ENCODE measurements at places on chromosomes 11 and 22.

- peak; percentile 45 for DNase-seq
These were observed 7.5 kb downstream of the BCL9L start for GRCh38 chr11:118918128-118918685.

GRCh38 chr11:15969701-15970329, 386.5 kb downstream of the SOX6 start:
- DNase-seq: peak; percentile 53

GRCh38 chr11:76436020-76436419, 8.8 kb upstream of the EMSY start:
- DNase-seq: no peak

DNA sequence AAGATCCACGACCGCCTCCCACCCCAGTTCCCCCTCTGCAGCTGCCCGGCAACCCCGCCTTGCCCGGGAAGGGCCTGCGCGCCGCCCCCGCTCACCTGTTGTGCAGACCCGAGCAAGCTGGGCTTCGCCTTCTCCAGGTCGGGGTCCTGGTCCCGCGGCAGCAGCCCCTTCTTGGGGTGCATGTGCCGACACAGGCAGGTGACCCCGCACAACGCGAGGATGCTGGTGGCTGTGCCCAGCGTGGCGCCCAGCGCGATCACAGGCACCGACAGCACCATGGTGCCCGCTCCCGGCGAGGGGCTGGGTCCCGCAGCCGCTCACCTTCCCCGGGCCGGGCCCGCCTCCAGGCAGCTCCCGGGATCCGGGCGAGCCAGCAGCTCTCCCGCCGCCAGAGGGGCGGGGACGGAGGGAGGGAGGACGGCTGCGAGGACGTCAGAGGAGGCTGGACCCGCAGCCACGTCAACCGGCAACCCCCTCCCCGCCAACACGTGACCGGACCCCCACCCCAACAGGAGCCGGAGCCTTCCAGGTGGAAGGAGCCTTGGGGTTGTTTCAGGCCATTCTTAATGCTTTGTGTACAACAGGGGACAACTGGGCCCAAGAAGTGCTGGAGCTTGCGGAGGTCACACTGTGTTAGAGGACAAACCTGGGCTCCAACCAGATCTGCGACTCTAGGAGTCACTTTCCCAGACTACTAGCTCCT, at the start of gene SYT13:
TSS of gene SYT13 (minus strand) at position 412 of the 703 bp plus-strand sequence. CDS start at position 278, 134 bp downstream.
- peak; percentile 71 for DNase-seq
